ENCODE measurements at places on chromosomes 6 and 20.

- peak; percentile 83 for DNase-seq
Measured at GRCh38 chr20:57633945-57634491, 13.8 kb upstream of the ZBP1 start.

- DNase-seq: no peak
Measured at GRCh38 chr20:35652641-35653429, 11.9 kb downstream of the CPNE1 start.

DNA sequence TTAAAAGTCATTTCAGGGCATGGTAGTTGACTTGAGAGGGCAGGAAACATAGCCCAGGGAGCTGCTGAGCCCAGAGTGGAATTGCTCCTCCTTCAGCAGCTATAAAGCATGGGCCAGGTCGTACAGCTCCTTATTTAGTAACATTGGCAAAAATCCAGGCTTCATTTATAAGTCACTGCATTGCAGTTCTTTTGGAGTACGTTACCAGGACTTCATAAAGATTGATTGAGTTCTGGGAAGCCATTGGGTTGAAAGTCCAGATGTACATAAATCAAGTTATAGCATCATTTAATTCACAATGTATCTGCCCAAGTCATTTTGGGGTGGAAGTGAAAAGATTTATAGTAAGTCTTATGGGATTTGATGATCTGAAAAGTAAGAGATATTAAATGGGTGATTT, 53.0 kb upstream of the ANKEF1 start:
- DNase-seq: no peak

DNA sequence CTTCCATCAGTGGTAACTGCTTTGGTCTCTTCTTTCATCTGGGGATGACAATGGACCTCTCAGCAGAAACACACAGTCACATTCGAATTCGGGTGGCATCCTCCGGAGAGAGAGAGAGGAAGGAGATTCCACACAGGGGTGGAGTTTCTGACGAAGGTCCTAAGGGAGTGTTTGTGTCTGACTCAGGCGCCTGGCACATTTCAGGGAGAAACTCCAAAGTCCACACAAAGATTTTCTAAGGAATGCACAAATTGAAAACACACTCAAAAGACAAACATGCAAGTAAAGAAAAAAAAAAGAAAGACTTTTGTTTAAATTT, 6.1 kb downstream of the EDN1 start:
- DNase-seq: no peak

GRCh38 chr20:39263076-39263475, 300.9 kb downstream of the DHX35 start:
- no peak for DNase-seq

DNA sequence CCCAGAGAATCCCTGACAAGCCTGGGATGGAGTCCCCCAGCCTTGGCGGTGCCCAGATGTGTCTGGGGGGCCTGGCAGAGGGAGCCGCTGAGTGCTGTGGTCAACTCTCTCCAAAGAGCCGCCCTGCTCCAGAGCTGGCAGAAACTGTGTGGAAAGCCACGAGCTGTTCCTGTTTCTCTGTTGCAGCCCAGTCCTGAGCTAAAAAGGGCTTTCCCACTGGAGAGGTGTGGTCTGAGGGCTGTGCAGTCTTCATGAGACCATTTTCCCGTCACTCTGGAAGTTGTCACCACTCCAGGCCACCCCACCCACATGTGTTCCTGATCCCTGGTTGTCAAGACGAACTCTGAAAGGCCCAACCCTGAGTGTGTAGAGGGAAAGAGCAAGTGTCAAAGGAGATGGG, 99.7 kb upstream of the KCNK16 start:
- DNase-seq: no peak

DNA sequence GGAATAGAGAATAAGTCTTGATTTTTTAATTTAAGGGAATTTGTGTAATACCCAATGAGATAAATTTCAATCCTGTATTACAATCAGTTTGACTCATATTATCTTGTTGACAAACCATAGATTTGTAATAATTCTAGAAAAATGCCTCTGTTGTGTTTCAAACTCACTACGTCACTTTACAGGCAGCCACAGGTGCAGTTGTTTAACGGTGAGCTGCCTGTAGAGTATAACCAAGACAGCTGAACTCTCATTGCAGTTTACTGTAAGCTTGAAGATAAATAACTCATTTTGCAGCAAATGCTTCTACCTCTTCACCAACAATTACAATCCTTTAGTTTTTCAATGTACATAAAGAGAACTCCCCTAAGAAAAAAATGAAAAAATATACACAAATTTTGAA, 114.3 kb downstream of the PRKN start:
- DNase-seq: no peak

DNA sequence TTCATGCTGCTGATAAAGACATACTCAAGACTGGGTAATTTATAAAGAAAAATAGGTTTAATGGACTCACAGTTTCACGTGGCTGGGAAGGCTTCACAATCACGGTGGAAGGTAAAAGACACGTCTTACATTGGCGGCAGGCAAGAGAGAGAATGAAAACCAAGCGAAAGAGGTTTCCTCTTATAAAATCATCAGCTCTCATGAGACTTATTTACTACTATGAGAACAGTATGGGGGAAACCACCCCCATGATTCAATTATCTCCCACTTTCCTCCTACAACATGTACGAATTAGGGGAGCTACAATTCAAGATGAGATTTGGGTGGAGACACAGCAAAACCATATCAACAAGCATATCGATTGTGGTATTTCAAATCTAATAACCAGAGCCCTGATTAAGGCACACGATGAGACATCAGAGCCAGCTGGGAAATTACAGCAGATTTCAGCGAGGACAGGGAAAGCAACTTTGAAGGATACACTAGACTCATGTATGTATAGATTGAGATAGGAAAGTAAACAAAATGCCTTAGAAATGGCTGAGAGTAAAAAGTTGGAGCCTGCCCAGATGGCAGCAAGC, 129.8 kb upstream of the GJE1 start:
- no peak for DNase-seq

DNA sequence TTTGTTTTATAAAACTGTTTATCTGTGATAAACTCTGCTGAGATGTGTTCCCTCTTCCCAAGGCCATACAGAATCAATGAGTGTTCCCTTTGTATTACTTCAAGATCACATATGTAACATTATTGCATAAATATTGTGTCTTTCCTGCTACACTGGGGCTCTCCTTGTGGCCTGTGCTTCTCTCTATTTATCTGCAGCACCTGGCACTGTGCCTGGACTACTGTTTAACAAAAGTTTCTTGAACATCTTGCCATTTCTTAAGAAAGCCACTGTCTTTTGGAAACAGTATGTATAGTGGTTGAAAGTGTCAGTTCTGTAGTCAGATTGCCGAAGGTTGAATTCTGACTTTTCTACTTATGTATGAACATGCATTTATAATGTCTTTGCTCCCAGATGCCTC, 169.0 kb upstream of the SCGN start:
- no peak for DNase-seq

GRCh38 chr20:7333841-7334240, 566.4 kb downstream of the BMP2 start:
- no peak for DNase-seq

DNA sequence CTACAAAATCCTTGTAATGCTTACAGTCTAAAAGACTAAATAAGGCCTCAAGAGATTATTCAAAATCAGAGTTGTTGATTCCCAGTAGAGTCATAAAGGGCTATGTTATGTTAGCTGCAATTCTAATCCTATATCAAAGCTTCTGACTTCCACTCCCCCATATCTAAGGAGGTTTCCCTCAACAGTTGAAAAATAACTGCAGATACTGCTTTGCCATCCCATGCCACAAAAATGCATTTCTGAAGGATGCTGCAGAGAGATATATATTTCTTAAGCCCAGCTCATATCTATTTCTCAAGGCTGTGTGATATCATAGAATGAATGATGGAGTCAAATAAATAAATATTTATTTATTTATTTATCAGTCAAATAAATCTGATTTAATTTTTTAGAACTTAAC, 332.3 kb downstream of the LAMA2 start:
- DNase-seq: no peak

DNA sequence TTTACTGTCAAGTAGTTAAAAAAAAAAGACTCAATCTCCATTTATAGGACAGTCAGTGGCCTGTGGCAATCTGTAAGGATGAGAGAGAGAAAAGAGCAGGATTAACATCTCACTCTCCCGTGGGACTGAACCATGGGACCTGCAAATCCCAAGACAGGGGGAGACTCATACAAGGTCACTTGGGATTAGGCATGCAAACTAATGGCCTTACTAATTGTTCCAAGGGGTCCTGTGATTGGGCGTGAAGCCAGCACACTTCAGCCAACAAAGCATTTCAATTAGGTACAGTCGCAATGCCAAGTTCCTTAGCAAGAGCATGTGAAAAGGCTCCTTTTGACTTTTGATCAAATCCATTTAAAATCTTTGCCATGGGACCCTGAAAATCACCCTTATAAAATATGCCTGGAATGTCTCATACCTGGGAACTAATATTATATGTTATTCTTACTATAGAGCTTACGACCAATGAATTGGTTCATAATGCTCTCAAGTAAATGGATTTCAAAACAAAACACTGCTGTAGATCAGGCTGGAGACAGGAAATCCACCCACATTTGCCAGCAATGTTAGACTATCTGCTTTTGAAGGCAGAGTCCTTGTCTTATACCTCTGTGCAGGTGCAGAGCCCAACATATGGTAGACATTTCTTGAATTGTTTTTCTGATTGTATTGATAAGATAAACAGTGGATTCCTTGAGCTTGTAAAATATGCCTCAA, 412.5 kb downstream of the GJA1 start:
- no peak for DNase-seq

- no peak for DNase-seq
Measured at GRCh38 chr6:92538275-92538674, 881.1 kb downstream of the EPHA7 start.

GRCh38 chr6:102485480-102485879, 1092.0 kb downstream of the GRIK2 start:
- no peak for DNase-seq

- no peak for DNase-seq
Measured at GRCh38 chr20:51532577-51533191, 9.8 kb downstream of the NFATC2 start.

DNA sequence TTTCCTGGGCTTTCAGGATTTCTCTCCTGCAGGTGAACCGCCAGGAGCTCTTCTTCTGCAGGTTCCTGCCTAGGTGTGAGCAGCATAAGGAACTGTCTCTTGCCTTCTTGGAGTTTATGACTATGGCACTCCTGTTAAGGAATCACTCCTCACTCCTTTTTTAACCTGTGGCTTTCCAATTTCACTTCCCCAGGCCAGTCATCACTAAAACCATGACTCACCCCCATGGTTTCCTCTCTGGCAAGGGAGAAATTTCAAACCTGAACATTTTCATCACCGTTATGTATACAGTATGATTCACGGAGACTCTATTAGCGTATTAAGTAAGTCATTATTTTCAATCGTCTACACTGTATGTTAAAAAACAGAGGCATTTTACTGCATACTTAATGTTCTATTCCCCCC, 78.2 kb upstream of the ARID1B start:
- no peak for DNase-seq

- DNase-seq: peak; percentile 90
Measured at GRCh38 chr6:27894839-27895762, 17.1 kb downstream of the OR2B2 start.

GRCh38 chr20:44111712-44112335, 75.2 kb downstream of the JPH2 start:
- no peak for DNase-seq

GRCh38 chr6:154123155-154123956, 84.3 kb downstream of the OPRM1 start:
- no peak for DNase-seq

GRCh38 chr6:123587838-123588545, 48.8 kb downstream of the TRDN start:
- no peak for DNase-seq

GRCh38 chr6:159826968-159827647, 27.0 kb downstream of the PNLDC1 start:
- DNase-seq: no peak

GRCh38 chr20:16290358-16290757, 282.9 kb downstream of the KIF16B start:
- DNase-seq: no peak

DNA sequence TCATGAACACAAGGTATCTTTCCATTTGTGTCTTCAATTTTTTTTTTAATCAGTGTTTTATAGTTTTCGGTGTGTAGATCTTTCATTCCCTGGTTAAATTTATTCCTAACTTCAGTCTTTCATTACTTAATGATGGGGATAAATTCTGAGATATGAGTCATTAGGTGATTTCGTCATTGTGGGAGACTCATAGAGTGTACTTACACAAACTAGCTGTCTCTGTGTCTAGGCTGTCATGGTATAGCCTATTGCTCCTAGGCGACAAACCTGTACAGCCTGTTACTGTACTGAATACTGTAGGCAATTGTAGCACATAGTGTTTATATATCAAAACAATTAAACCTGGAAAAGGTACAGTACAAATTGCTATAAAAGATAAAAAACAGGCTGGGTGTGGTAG, 42.1 kb downstream of the SMAP1 start:
- no peak for DNase-seq
